Heart right ventricle (tissue), 16 donors: ENCODE measurements at places on chromosomes 12 and 14. TPM values are rescaled to one million over a fixed set of nuclear protein-coding genes. Genes with fewer than 3 reads are reported as not detected.
A peak's percentile ranks its signal among the peaks of the same experiment; 100 is the strongest.

Gene SLC22A17
- 7.4 TPM for total RNA-seq

Gene SLC10A1
- total RNA-seq, result not detected

GRCh38 chr12:14148489-14149270 lies 167.3 kb upstream of the GRIN2B start:
- H3K27ac ChIP-seq, result no peak overlapping the region
- H3K4me3 ChIP-seq, result no peak overlapping the region
- H3K36me3 ChIP-seq, result no peaks in the 10 kb centered on the region

DNA sequence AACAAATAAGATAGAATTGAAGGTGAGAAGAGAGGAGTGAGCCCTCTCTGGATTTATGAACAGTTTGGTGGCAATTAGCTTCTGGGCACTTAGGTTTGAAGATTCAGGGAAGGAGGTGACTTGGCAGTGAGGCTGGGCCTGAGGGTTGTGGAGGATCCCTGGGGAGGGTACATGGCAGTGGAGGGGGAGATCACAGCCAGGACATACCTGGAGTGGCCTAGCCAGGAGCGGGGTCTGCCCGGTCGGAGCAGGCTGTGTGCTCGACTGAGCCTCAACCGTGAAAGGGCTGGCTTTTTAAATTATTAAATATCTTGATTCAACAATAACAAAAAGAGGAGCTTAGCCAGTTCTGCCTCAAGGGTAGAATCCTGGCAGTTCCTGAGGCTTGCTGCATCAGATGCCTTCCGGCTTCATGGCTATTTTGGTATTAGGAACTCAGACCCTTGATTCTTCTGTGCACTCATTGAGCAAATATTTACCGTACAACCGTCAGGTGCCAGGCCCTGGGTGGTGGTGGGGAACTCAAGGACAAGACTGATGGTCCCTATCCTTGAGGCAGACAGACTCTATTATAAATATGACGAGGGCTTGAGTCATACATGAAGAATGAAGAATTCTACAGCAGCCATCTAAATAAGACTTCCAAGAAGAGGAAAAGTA lies 73.4 kb downstream of the SPTB start:
- H3K4me3 ChIP-seq, result no peak overlapping the region
- peak overlapping the region; percentile 82 for H3K27ac ChIP-seq
- DNase-seq, result no peak
- H3K36me3 ChIP-seq, result no peaks in the 10 kb centered on the region
- no peaks in the 10 kb centered on the region for H3K27me3 ChIP-seq

GRCh38 chr12:7387289-7387688 lies 56.7 kb downstream of the CD163L1 start:
- H3K4me3 ChIP-seq, result no peak overlapping the region
- H3K36me3 ChIP-seq, result no peaks in the 10 kb centered on the region
- DNase-seq, result no peak
- H3K4me1 ChIP-seq, result no peaks in the 10 kb centered on the region
- no peaks in the 10 kb centered on the region for H3K27me3 ChIP-seq
- no peak overlapping the region for H3K27ac ChIP-seq
